ENCODE measurements at places on chromosomes 7 and 10.

- no peak for DNase-seq
Measured at GRCh38 chr10:46225597-46225996, 61.2 kb upstream of the ANTXRL start.

DNA sequence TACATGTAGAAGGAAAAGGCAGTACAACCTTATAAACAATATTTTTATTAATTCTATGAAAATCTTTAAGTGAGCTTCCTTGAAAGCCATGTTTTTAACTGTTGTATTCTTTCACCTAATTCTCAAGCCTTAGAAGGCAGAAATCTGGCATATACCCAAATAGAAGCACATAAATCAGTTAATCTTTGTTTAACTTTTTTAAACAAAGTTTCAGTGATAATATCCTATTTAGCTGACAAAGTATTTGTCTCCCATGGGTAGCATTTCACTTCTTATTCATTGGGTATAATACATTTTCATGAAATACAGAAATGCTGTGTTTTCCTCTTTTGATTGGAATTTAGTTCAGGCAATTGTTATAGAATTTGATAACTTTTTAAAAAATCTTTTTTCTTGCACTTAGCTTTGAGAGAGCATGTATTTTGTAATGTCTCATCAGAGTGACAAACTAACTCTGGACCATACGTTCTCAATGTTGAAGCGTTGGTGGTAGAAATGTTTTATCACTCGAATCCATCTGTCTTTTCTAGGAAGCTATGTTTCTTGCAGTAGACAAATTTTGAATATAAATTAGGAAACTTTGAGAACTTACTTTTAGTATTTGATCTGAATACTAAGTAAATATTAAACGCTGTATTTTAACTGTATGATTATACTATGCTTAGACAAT, 78.1 kb downstream of the CREM start:
- no peak for DNase-seq

GRCh38 chr7:149584009-149584408, 86.4 kb upstream of the ZNF746 start:
- no peak for DNase-seq

GRCh38 chr7:26379711-26380110, 88.0 kb downstream of the SNX10 start:
- no peak for DNase-seq

DNA sequence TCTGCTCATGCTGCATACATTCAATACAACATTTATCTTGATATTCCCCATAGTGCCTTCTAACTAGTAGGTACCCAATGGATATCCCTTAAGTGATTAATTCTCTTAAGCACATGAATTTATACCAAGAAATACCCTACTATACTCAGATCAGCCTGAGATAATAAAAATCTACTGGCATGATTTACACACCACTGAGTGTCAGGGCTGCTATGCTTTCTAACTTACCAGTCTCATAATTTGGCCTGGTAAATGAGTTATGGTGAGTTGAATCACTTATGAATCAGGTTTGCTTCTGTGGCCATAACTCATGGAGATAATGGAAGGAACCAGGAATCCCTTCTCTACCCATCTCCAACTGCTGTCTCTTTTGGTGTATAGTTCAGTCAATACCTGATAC, 122.8 kb downstream of the THSD7A start:
- DNase-seq, result no peak

DNA sequence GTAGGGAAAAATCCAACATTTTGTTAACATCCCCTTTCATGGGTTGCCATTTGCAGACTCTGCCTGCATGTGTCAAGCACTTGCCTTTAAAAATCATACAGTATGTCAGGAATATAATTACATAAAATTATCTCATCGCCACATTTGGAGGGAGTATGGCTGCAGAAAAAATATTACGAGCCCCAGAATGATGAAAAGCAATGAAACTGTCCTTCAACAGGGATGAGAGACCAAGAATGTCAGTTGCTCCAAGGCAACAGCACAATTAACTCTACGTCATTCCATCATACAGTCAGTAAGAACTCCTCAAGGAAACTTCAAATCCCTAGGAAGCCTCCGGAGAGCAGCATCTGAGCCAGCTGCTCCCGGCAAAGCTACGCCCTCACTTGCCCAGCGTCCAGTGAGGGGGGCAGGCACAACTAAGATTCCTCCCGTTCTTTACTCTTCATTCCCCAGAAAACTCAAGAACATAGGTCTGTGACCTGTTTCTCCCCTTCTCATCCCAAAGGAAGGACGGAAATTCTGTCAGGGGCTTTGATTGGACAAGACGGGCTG, 132.9 kb downstream of the ANLN start:
- DNase-seq, result no peak
